ENCODE measurements at places on chromosomes 2 and 18. TPM values are rescaled to one million over a fixed set of nuclear protein-coding genes. Genes with fewer than 3 reads are reported as not detected.

GRCh38 chr18:13621886-13622619 lies 104.3 kb downstream of the FAM210A start:
- DNase-seq, result peak; percentile 36

The BOLL gene
- total RNA-seq, result not detected

- DNase-seq, result no peak
Measured at GRCh38 chr2:58798676-58799208, 557.6 kb upstream of the FANCL start.

DNA sequence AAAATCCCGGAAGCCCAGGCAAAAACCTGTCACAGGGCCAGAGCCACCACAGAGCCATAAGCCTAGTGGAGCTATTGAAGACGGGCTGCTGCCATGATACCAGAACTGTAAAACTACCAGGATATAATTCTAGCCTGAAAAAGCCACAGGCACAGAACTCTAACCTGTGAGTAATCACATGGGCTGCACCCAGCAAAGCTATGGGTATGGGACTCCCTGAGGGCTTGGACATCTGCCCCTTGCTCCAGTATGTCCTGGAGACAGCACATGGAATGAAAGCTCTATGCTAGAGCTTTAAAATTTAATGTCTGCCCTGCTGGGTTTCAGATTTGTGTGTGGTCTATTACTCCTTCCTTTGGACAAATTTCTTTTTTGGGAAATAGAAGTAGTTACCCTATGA lies 2183.6 kb upstream of the CELF4 start:
- DNase-seq, result no peak

DNA sequence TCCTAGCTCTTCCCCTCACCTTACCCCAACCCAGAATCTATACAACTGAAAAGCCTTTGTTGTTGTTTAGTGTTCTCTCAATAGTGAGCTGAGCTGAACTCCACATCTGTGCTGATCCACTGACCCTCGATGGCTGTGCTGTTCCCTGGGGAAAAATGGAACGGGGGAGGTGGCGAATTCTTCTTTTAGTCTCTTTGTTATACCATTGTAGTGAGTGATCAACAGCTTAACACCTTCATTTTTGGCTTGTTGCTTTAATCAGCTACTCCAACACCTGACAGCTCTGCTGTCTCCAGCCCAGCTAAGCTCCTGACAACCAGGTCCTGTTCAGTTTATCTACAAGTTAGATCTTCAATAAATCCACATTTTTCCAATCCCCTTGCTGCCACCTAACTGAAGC lies 25.7 kb downstream of the PLA2R1 start:
- DNase-seq, result no peak

The TNS1 gene
- total RNA-seq, result 1.4 TPM

The GPR75 gene
- 3.3 TPM for total RNA-seq

The APCDD1 gene
- not detected for total RNA-seq

GRCh38 chr2:790081-790480 lies 112.9 kb upstream of the TMEM18 start:
- DNase-seq, result no peak

The FN1 gene
- 2.5 TPM for total RNA-seq

- peak; percentile 76 for DNase-seq
Measured at GRCh38 chr2:230902180-230902899, 22.7 kb downstream of the GPR55 start.

The ANKRD30BL gene
- total RNA-seq, result not detected

The ZNF804A gene
- total RNA-seq, result not detected

- DNase-seq, result no peak
Measured at GRCh38 chr2:216486708-216487107, 11.9 kb upstream of the RPL37A start.

DNA sequence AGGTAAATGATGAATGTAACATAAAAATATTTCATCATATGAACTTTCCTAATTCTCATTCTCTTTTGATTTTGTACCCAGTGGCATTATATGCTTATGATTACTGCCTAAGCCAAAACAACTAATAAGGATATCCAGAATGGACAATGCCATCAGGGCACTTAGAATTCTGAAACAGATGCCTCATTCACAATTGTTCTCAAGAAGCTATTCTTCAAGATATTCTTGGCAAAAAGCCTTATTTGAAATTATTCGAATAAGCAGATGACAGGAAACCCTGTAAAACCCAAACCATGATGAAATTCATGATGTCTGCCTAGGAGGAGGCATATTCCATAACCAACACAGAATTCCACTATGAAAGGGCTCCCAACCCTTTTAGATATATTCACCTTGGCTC lies 353.2 kb upstream of the TRIB2 start:
- DNase-seq, result no peak

GRCh38 chr2:149261692-149262091 lies 68.7 kb upstream of the LYPD6 start:
- DNase-seq, result no peak

DNA sequence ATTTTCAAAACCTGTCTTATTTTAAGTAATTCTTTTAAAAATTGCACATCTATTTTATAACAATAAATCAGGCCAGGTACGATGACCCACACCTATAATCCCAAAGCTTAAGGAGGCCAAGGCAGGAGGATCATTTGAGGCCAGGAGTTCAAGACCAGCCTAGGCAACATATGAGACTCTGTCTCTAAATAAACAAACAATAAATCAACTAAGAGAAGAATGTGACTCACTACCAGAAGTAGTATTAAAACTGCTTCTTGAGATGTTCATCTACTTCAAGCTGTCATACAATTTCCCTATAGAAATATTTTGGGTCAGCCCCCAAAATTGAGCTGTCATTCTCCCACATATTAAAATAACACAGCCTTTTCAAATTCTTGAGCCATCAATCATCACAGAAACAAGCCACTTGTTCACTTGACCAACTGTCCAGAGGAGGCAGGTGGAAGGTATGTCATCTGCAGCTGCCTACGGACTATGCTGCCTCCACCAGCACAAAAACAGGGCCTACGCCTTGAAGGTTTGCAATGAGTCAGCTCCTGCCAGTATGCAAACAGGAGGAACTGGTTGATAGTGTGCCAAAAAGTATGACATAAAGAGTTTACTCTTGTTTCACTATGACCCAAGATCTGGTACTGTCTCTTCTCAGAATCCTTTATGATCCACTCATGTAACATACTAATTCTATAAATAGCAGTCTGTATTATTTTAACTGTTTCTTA lies 33.6 kb downstream of the KIDINS220 start:
- peak; percentile 82 for DNase-seq

The CDK5R2 gene
- total RNA-seq, result not detected

GRCh38 chr18:7592305-7593071 lies 25.4 kb downstream of the PTPRM start:
- DNase-seq, result no peak

DNA sequence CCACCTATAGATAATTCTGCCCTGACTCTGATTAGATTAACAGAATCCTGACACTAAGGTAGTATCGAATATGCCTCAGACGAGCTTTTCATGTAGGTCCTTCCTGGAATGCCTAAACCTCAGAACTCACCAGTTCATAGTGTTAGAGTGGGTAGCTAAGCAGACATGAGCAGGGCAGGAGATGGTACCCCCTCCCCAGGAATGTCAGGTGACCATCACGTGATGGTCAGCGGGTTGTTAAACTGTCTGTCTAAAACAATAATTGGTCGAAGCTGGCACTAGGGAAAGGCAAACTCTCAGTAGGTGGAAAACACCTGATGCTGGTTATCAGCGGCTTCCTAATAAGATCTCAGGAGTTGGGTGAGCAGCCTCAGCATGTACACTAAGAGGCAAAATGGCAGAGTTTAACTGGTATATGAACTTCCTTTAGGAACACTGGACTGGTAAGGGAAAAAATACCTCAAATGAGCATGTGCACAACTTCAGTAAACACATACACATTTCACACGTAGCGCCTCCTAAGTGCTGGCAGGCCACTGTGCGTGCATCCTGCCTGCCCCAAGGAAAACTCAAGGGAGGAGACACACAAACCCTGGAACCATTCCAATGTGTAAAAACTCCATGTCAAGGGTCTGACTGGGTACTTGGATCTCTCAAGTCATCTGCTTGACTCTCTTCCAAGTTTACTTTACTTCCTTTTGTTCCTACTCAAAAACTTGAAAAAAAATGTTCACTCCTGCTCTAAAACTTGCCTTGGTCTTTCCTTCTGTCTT lies 339.5 kb downstream of the GULP1 start:
- no peak for DNase-seq

- DNase-seq, result no peak
Measured at GRCh38 chr2:127569666-127570065, 34.2 kb downstream of the MYO7B start.

DNA sequence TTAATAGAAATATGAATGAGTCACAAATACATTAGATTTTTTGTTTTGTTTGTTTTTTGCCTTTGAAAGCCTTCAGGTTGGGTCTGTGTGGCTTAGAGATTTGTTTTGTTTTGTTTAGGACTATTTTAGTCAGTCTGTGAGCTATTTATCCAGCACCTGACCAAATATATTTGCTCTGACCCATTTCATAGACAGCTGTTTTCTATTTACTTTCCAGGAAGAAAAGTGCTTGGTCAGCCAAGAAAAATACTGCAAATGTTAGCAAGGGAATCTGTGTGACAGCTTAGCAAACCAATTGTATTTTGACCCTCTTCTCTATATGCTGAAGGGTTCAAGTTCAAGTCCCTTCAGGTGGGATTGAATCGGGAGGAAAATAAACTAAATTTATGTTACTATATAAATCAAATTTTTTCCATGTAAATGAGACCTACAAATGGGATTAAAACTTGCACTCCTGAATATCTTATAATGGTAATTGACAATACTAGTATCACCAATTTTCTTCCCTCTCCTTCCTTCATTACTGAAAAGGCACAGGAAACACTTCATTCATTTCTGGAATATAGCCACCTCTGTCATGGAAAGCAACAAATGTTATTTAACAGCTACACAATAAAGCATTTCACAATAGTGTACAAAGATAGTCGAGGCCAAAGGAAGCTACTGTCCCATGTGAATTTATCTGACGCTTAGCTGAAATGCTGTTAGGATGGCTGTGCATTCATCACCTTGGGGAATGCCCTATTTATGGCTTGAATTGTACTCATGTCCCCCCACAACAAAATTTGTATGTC lies 23.1 kb upstream of the KLF7 start:
- DNase-seq, result no peak

- DNase-seq, result no peak
Measured at GRCh38 chr18:2326999-2327398, 244.3 kb downstream of the METTL4 start.

The NETO1 gene
- total RNA-seq, result not detected

GRCh38 chr18:76394780-76395476 lies 100.1 kb downstream of the ZNF516 start:
- no peak for DNase-seq

The FTCDNL1 gene
- 1.8 TPM for total RNA-seq

DNA sequence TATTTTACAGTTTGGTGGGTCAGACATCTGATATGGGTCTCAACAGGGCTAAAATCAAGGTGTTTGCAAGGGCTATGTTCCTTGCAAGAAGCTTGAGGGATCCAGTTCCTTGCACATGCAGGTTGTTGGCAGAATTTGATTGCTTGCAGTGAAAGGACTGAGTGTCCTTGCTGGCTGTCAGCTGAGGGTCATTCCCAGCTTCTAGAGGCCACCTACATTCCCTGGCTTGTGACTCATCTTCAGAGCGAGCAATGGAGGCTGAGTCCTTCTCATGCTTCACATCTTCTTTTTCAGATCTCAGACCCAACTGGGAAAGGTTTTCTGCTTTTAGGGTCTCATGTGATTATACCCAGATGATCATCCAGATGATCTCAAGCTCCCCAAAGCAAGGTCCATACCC lies 12.4 kb downstream of the MEX3C start:
- no peak for DNase-seq

DNA sequence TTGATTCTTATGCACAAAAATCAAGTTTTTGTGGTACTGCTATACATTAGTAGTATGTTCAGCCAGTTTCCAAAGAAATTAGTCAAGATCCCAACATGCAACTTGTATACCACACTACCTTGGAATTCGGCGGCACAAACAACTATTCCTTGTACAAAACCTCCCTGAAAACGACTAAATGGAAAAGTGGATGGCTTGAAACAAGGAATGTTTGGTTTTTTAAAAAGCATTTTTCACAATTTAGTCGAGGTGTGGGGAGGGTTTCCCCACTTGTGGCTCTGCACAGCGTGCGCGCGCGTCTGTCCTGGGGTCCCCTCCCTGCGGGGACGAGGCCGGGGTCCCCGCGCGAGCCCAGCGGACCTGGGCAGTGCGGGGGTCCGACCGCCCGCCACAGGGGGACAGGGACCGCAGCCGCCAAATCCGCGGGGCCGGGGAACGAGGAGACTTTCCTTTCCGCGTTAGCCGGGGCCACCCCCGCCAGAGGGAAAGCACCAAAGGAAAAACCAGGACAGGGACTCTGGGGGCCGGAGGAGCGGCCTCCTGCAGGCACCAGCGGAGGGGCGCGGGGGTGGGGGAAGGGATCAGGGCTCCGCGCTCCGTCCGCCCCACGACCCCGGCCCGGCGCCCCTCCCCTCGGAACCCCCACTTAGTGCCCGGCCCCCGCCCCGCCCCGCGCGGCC lies 534 bp upstream of the SOCS6 start:
- DNase-seq, result no peak

DNA sequence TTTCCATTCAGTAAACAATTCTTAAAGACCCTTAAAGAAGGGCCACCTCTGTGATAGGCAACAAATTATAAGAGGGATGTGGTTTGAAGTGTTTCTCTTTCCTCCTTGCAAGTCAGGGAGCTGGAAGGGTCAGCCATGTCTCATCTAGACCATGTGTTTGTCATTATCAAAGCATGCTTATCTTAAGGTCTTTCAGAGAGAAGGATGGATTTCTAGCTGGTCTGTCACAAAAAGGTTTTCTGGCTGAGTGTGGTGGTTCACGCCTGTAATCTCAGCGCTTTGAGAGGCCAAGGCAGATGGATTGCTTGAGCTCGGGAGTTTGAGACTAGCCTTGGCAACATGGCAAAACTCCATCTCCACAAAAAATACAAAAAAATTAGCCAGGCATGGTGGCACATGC lies 59.2 kb upstream of the PEX13 start:
- DNase-seq, result no peak

GRCh38 chr2:238820916-238821315 lies 27.0 kb upstream of the TWIST2 start:
- DNase-seq, result no peak

GRCh38 chr18:69840445-69840844 lies 107.2 kb downstream of the CD226 start:
- DNase-seq, result no peak

- no peak for DNase-seq
Measured at GRCh38 chr2:61906186-61906470, 654 bp downstream of the COMMD1 start.

- DNase-seq, result no peak
Measured at GRCh38 chr2:33530690-33531548, 54.5 kb downstream of the RASGRP3 start.

DNA sequence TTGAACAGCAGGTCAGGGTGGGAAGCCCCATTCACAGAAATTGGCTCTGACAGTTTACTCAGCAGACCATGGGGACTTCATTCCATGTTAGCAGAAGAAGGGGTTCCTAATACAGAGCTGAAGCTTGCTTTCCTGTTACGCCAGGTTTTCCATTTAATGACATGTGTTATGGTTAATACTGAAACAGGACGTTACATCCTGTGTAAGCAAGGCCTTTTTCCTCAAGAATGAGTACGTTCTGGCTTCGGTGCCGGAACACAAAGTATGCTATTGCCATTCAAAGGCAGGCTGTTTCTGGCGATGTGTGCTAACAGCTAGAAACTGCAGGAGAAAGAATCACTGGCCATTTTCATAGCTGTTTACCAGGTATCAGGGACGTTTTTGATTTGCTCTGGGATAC lies 190.4 kb downstream of the SNTG2 start:
- DNase-seq, result no peak
